Renal cortex interstitium (tissue), 15 donors: ENCODE measurements at places on chromosomes 13 and 19.
A peak's percentile ranks its signal among the peaks of the same experiment; 100 is the strongest.

GRCh38 chr19:12867120-12868099, 13.8 kb downstream of the DNASE2 start:
- peak; percentile 71 for DNase-seq

- DNase-seq: no peak
Observed at GRCh38 chr19:1154731-1155351, 19.2 kb downstream of the SBNO2 start.

DNA sequence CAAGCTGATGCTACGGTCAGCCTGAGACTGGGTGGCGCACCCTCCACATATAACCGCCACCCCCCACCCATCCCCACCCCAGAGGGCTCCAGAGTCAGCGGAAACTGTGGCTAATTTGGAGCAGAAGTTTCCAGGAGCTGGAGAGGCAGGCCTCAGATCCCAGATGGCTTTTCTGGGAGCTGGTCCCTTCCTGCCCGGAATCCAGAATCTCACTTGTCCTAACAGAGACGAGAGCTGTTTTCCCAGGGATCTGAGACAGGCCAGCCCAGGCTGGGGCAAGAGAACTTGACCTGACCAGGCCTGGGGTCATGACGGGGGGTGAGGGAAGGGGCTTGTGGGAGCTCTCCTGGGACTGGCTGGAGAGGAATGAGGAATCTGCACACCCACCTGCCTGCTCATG, 6.5 kb downstream of the EPHX3 start:
- no peak for DNase-seq

- no peak for DNase-seq
Observed at GRCh38 chr19:53019684-53020083, 6.0 kb downstream of the ERVV-1 start.

DNA sequence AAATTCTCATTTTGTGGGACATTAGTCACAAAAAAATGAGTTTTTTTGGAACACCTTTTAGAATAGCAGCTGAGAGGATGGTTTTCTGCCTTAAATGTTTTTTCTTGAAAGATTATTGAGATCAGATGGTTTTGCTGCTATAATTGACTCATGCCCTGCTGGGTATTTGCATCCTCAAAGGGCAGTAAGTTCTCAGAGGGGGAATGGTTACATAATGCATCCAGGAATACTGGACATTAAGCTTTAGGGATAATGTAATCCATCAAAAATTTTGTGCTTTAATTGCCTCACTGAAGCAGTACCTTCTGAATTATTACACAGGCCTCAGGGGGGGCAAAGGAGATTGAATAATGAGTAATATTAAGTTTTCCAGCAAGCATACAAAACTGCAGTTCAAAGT, 866.3 kb upstream of the SPRY2 start:
- DNase-seq: no peak
